ENCODE measurements at places on chromosomes 2 and 18.

- no peak for DNase-seq
Observed at GRCh38 chr2:241775223-241776177, 1.1 kb upstream of the GAL3ST2 start.

DNA sequence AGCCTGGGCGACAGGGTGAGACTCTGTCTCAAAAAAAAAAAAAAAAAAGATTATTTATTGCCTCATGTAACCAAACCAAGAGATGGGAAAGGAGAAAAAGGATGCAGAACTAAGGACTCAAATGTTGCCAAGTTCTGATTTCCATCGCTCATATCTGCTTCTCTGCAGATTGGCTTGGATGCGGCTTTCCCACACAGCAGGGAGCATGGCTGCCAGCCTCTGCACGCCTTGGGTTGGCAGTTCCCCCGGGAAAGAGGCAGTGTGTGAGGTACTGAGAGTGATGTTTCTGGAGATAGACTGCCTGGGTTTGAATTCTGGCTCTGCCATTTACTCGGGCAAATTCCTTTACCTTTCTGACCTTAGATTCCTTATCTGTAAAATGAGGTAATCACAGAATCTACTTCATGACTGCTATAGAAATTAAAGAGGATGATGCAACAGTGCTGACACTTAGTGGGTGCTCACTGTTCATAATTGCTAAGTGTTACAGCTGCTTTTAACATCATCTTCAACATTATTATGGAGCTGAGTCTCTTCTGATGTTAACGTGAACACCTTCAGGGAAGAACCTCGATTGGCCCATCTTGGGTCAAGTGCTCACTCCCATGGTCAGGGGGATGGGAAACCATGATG, 68.8 kb downstream of the ACAA2 start:
- DNase-seq: no peak

- DNase-seq: no peak
Observed at GRCh38 chr2:70613521-70613920, 59.9 kb upstream of the TGFA start.

- DNase-seq: no peak
Observed at GRCh38 chr18:75200071-75200470, 8.9 kb downstream of the PTGR3 start.

GRCh38 chr2:182818925-182819324, 47.5 kb downstream of the FRZB start:
- DNase-seq: no peak

DNA sequence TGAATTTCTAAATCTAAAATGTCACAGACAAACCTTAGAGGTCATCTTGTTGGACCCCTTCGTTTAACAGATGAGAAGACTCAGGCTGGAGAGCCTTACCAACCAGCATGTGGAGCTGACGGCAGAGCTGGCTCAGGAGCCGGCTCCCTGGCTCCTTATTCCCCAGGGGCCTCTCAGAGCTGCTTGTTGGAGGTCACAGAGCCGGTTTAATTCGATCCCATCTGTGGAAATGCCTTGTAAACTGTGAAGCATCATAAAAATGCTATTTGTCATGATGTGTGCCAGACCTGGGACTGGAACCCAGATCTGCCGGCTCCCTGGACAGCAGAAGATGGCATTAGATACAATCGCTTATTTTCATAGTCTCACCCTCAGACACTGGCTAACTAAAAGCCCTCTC, 8.2 kb upstream of the CIB4 start:
- DNase-seq: no peak

DNA sequence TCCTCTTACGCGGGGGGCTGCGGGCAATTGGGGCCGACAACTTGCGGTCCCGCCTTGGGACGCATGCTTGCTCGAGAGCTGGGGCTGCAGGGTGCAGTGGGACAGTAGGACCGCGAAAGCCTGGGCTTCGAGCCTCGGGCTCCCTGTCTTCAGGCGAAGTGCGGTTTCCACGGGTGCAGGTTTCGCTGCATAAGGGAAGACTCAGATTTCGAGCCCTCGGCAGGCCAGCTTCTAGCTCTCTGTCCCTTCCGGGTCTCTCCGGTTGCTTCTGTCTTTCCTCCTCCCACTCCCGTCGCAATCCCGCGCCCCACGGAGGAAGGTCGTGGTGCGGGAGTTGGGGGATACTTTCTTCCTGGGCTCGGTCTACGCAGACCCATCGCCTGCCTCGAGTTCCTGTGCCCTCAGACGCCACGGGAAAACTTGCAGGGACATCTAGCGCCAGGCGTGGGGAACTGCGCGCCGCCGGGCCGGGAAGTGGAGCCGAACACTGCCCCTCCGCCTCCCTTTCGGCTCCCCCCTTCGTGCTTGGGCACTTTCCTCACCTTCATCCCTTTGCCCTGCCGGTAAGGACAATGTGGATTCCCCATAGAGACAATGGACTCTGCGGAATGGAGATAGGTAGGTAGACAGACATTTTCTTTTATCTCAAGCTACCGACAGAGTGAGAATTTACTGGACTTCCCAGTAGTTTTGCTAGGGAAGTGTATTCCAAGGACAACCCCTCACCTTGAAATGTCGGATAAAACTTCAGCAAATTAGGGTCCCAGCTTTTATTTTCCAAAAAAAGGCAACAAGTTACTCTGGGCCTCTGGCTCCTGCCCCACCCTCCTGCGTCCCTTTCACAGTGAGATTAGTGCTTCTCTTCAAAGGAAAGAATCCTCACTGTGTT, 4.2 kb upstream of the HOXD13 start:
- no peak for DNase-seq

All from stimulated activated CD4-positive, alpha-beta T cell treated with anti-CD3 and anti-CD28 coated beads, Interleukin-4, amount 100 ng/mL, for 1 hour (primary cell).